ENCODE measurements at places on chromosomes 12 and 14. TPM values are rescaled to one million over a fixed set of nuclear protein-coding genes. Genes with fewer than 3 reads are reported as not detected.

The ARHGEF25 gene
- 234 TPM for total RNA-seq

The FOXN4 gene
- not detected for total RNA-seq

The RTN1 gene
- 0.46 TPM for total RNA-seq

The ZNF10 gene
- 14.1 TPM for total RNA-seq

All from SJCRH30 (cell line).